ENCODE measurements at places on chromosomes 2 and 18.

DNA sequence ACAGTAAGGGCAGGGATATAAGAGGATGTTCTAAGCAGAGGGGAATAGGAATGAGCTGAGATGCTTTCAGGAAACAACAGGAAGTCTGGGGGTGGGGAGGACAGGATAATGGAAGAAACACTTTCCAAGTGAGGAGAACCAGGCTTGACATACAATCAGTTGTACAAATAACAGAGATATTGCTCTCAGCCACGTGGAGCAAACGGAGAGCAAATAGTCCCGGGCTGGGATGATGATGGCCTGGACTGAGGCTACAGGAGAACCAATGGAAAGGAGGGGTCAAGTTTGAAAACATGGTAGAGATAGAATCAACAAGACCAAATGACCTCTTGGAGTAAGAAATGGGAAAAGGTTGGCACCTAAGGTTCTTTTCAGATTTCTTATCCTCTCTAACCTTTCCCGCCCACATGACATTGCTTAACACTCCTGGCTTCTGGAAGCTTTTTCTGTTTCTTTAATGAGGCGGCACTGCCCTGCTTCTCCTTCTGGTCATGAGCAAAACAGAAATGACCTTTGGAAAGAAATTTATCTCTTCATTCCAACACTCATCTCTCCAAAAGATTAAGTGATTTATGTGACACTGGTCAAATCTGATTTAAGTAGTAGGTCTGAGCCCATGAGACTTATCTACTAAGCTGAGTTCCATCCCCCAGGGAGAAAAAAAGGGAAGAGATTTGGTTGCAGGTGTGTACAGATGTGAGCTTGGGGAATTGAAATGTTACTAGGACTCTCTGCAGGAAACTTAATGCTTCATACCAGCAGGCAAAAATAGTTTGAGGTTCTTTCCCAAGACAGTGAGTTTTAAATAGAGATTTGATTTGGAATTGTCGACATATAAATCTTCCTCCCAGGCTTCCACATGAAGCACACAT is 442.9 kb upstream of the HNRNPA3 start:
- no peak for DNase-seq

DNA sequence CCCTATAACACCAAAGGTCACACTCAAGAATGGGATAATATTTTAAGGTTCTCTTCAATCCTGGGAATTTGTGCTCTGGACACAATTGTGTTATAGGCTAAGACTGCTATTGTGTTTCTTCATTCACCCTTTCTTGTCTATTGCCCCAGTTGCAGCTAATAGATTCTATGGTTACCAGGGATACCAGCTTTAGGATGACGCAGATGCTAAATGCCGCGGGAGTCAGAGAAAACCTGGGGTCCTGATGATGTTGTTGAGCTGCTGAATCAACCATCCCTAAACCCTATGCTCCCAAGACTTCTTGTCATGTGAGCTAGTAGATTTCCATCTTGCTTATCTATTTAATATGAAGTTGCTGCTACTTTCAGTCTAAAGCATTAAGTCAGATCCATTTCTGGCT is 5.4 kb downstream of the CRYGD start:
- no peak for DNase-seq

DNA sequence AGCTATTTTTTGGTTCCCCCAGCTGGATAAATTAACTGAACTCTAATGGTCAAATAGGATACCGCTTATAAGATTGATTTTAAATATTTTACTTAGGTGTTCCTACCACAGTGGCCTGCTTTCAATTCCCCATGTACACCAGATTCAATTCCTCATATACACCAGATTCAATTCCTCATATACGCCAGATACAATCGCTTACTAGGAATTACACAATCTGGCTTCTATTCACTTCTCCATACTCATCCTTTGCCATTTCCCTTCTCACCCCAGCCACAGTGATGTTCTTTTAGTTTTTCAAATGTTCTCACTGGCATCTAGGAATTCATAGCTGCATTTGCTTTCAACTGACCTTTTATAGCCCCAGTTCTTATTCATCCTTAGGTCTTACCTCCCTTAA is 66.5 kb downstream of the SLC40A1 start:
- no peak for DNase-seq

- DNase-seq = no peak
Measured at GRCh38 chr2:159094173-159094737, 125.8 kb downstream of the TANC1 start.

DNA sequence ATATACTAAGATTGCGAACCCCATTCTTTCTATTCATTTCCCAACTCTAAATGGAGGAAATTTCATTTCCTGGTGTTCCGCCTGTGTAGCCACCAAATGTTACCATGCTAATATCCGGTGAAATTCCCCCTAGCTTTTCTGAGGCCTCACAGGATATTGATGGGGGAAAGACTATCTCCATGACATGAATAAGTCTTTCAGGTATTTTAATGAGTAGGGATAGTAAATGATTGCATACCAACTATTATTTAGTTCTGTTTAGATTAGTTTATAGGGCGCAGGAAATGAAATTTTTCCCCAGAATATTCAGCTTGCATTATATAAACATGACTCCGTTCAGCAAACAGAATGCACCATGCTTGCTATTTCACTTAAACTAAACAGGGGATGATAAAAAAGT is 55.4 kb downstream of the COL5A2 start:
- no peak for DNase-seq

DNA sequence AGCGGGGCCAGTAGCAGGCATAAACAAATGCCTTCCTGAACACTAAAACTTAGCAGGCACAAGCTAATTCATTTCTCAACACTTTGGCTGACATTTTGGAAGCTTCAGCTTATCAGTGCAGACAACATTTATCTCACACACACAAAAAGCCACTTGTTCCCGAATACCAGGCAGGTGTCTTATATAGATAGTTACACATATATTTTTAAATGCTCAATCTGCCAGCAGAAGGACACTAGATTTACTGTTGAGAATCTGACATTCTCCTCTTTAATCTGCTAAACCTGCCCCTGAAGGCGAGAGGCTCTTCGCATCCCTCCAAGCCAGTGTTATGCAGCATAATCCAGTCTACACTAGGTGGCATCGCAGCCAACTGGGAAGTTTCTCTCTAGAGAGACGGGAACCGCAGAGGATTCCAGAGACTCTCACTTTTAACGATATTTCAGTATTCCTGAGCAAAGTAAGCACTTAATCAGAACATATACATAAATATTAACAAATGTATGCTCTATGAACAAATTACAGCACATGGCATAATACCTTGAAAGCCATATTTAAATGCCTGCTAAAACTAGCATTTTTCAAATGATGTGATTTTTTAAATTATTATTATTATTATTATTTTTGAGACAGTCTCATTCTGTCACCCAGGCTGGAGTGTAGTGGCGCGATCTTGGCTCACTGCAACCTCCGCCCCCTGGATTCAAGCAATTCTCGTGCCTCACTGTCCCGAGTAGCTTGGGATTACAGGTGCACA is 90.2 kb upstream of the SCG2 start:
- DNase-seq = no peak

GRCh38 chr2:101256316-101256715 is 3.6 kb downstream of the CNOT11 start:
- no peak for DNase-seq

GRCh38 chr18:7064346-7064745 is 53.3 kb downstream of the LAMA1 start:
- no peak for DNase-seq

DNA sequence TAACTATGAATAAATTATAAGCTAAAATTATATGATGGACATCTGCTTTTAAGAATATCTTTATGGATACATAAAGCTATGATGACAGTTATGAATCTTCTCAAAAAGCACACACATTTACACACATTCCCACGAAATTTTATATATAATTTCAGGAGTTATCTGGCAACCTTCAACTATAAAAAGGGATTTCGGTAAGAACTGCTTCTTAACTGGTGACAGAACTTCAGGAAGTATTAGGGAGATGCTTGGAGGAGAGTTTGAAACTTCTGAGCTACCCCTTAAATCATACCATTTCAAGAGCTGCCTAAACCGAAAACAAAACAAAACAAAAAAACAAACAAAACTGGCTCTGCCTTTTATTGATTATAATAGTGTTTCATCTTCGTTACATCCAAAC is 399.4 kb downstream of the ZEB2 start:
- DNase-seq = no peak

DNA sequence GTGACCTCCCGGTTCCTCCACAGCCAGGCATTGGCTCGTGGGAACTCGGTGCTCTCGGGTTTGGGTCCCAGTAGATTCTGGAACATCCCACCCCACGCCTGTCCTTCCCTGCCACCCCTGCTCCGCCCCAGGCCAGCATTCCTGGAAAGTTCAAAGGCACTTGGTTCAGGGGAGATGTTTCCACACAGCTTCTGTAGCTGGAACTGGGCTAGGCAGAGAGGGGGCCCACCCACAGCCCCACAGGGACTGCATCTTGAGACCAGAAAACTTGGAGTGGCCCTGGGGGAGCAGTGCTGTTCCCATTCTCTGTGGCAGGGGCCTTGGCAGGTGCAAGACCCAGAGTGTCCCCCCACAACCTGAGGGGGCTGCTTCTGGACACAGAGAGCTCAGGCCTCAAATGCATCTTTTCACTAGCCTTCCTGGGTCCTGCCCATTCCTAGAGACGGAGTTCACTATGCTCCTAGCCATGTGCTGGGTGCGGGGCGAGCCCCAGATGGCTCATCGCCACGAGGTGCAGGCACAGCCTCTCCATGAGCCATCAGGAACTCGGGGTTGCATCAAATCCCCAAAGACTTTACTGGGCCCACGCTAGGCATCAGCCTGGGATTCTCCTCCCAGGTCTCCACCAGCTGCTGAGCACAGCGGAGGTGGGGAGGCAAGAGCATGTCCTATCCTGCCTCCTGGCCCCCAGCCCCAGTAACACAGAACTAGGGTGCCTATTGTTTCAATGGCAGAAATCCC is 68.7 kb downstream of the ZFP36L2 start:
- DNase-seq = no peak

GRCh38 chr2:46700435-46700834 is 215.2 kb downstream of the MCFD2 start:
- no peak for DNase-seq

- no peak for DNase-seq
Measured at GRCh38 chr18:79386547-79386946, 9.2 kb upstream of the NFATC1 start.

DNA sequence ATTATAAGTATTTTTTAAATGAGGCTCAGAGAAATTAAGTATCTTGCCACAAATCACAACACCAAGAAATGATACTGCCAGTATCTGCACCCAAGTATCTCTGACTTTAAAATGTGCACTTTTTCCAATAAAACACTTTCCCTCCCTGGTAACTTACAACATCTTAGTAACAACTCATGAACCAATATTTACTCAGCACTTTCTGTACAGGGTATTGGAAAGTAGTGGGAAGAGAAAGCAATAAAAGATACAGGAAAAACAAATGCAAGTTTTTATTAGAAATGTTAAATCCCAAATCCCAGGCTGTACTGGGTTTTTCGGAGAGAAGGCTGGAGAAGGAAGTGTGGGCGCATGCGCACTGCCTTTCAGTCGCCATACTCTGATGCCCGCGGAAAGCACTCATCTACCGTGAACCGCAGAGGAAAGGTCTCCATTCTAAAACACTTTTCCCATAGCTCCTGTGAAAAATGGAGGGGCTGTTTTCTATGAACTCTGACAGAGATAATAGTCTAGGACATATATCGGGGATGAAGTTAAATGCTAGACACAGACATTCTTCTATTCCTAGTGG is 52.1 kb downstream of the L3MBTL4 start:
- no peak for DNase-seq

- DNase-seq = no peak
Measured at GRCh38 chr18:62226047-62226446, 39.0 kb downstream of the RELCH start.

- no peak for DNase-seq
Measured at GRCh38 chr2:184906709-184907108, 308.4 kb downstream of the ZNF804A start.

DNA sequence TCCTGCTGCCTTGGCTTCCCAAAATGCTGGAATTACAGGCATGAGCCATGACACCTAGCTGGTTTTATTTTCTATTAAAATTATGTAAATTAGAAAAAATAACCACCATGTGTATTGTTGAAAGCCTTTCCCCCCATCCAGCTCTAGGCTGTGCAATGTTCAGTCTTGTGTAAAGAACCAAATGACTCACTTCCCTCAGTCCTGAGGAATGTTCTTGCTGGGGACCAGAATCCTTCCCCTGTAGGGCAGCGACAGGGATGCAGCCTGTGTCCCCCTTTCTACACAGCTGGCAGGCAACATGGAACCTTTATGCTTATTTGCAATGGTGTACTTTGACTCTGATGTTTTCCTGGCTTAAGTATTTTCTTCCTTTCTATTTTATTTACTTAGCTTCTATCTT is 29.4 kb downstream of the AOX1 start:
- no peak for DNase-seq

DNA sequence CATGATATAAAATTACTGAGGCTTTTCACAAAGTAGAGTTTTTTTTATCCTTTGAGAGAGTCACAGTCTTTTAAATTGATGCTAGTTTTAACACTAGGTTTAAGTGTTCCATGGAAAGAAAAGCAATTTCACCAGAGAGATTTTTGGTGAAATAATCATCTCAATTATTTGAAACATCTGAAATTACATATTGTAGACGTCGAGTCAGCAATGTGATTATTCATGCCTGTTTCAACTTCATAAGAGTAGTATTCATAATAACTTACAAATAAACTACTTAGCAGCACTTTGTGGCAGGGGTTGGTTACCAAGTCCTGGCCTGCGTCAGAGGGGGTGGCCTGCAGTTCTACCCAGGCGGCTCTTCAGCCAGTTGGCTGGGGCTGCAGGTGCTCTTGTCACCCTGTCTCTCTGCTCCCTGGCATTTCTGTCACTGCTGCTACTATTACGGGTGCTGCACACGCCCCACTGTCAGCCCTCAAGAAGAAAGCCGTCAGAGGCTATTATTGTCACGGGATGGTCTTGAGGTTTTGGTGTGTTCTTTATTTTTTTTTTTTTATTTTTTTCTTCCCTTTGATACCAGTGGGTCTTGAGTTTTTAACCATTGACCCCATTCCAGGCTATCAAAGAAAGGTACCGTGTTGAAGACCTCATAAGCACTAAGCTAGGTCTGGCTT is 50.4 kb downstream of the MALT1 start:
- no peak for DNase-seq

- DNase-seq = no peak
Measured at GRCh38 chr18:21980744-21981143, 188.6 kb upstream of the GATA6 start.

- DNase-seq = no peak
Measured at GRCh38 chr2:187434342-187434785, 13.7 kb downstream of the CALCRL start.

DNA sequence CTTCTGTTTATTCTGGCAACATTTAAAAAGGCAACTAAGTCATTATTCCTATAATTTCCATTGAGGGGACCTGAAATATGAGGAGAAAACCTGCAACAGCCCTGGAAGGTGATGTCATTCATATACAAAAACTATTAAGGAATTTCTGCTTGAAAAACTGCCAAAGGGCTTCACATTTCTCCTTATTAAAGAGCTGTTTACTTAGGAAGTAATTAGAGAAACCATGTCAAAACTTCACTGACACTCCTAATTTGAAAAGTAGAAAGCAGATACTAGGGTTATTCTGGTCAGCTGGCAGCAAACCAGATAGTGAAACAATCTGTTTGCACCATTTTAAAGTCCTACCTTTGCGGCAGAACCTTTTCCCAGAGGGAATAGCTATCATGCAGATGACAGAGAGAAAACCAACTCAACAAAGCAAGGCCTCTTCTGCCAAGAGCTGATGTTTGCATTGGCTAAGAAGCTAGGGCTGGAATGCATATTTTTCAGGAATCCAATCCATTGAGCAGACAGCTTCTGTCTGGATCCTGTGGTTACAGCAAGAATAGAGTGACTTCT is 592.2 kb upstream of the SYT4 start:
- no peak for DNase-seq

- no peak for DNase-seq
Measured at GRCh38 chr2:217743966-217744761, 258.6 kb downstream of the TNS1 start.

Data from activated CD8-positive, alpha-beta memory T cell treated with anti-CD3 and anti-CD28 coated beads for 48 hours (primary cell).